CD8-positive, alpha-beta T cell (primary cell): ENCODE measurements at places on chromosomes 7 and 10.

DNA sequence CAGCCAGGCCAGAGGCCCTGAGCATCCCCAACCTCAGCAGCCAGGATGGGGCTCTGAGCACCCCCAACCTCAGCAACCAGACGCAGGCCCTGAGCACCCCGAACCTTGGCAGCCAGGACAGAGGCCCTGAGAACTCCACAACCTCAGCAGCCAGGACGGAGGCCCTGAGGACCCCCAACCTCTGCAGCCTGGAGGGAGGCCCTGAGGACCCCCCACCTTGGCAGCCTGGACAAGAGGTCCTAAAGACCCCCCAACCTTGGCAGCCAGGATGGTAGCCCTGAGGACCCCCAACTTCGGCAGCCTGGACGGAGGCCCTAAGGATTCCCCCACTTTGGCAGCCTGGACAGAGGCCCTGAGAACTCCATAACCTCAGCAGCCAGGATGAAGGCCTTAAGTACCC is 17.0 kb downstream of the RRP12 start:
- no peak for DNase-seq

DNA sequence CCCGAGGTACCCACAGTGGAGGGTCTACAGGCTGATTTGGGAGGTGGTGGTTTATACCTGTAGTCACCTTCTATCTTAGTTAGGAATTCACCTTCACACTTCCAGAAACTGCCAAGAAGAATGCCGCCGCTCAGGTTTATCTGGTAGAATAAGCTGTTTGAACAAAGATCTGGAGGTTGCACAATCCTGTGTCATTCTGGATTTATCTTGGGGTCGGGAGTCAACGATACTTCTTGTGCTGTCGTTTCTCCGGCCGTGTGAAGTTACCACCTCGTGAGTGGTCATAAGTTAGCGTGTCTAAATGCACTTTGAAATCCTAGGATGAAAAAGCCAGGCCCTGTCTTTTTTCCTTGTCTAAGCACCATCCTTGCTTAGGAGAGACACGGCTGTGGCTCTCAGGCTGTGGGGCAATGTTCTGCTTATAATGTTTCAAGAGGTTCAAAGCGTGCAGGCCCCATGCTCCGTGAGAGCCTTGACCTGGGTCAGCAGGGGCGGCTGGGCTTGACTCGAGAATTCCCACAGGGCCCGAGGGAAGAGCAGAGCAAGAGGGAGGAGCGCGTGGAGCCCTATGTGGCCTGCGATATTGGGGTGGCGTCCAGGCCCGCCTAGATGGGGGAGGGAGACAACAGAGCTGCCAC is 35.5 kb downstream of the GRIFIN start:
- DNase-seq: no peak

GRCh38 chr10:67925449-67926005 is 41.1 kb downstream of the SIRT1 start:
- no peak for DNase-seq

DNA sequence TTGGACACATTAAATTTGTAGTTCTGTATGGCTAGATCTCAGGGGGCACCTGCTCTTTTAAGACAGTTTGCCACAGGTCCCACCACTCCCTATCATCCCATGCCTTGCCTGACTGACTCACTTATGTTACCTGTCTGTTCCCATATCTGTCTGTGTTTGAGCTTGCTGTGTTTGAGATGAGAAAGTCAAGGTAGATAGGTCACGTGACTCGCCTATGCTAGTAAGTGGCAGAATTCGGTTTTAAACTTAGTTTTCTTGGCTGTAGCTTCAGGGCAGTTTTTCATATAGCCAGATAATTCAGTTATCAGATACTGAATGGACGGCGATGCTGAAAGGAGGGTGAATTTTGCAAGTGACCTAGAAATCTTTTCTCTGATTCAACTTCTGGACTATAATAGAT is 348.4 kb downstream of the RPS24 start:
- no peak for DNase-seq

DNA sequence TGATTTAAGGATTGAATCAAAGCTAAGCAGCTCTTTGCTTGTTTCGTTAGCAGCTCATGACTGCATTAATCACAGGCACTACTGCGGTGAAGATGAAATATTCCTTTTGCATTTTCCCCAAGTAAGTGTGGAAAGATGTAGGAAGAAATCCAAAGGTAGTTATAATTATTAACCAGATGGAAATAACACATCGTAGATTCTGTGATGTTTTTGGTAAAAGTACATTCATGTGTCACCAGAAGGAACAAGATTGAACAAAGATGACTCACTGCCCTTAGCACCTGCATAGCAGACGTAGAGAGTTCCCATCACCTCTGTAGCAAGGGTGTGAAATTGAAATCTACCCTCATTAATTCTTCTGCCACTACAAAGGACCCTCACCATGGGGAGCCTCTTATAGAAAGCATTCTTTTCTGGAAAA is 37.1 kb downstream of the SMURF1 start:
- DNase-seq: no peak

DNA sequence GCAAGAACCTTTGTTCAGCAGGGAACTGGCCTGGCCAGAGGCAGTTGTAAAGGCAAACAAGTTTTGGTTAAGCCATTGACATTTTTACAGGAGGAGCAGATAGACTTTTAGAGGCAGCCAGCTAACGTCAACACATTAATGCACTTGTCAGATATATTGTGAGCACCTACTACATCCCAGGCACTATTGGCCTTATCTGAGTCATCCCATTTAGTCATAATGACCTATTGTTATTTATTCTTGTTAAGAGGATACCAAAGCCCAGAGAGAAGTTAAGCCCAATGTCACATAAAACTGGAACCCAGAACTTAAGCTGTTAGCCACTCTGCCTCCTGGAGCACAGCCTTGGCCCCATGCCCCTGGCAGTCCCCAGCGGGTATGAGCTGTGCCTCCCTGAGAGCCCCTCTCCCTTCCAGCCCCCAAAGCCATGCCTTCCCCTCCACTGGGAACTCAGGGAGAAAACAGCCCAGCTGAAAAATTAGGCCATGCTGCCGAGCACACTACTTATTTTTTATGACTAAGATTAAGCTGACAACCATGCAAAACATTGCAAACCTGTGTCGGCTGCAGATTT is 32.7 kb upstream of the TRIM8 start:
- DNase-seq: no peak

DNA sequence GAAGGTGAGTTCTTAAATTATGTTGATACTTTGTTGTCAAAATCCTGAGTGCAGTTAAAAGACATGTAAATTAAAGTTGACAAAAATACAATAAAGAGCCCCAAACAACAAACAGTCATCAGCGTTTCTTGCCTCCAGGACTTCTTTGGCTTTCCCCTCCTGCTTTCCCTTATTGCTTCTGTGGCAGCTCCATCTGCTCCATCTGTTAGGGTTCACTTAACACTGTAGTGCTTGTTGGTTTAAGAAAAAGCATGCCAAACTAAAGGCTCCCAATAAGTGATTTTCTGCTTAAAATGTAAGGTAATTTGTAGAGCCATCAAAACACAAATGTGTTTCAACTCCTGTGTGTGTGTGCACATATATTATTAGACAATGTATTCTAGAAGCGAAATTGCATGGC is 254.3 kb upstream of the GNAI1 start:
- DNase-seq: no peak

DNA sequence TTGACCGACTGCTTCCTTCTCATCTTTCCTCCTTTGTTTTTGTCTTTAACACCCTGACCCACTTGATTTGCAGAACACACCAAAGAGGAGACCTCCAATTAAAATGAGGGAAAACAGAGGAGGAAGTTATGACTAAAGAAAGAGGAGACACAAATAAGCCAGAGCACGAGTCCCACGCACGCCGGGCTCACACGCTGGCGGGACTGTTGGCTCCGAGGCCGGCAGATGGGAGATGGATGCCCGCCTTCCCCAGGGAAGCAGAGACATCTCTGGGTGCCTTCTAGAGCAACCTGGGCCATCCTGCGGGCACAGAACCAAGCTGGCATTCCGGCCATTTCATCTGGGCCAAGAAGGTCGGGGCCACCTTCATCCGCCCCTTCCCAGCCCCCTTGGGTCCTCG is 5.6 kb downstream of the ADGRA1 start:
- no peak for DNase-seq

GRCh38 chr10:17244700-17245365 is 16.8 kb downstream of the VIM start:
- DNase-seq: no peak
